SJSA1 (cell line): ENCODE measurements at places on chromosomes 2 and 18. TPM values are rescaled to one million over a fixed set of nuclear protein-coding genes. Genes with fewer than 3 reads are reported as not detected.

ITGA4 gene
- 69.9 and 80.0 TPM in 2 replicates for total RNA-seq

DNA sequence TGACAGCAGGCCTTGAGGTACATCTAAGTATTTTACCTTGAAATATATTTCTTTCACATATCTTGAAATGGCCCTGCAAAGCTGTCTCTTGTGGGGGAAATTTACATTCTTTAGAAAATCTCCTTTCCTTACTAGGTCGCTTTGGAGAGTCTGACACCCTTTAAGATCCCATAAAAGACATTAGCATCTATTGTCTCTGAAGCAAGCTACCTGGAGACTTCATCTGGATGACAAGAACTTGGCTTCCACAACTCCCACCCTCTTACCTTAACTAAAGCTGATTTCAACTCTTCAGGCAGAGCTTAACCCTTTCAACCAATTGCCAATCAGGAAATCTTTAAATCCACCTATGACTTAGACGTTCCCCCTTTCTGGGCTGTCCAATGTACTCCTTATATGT lies 219.3 kb downstream of the PIEZO2 start:
- DNase-seq: no peak

DNA sequence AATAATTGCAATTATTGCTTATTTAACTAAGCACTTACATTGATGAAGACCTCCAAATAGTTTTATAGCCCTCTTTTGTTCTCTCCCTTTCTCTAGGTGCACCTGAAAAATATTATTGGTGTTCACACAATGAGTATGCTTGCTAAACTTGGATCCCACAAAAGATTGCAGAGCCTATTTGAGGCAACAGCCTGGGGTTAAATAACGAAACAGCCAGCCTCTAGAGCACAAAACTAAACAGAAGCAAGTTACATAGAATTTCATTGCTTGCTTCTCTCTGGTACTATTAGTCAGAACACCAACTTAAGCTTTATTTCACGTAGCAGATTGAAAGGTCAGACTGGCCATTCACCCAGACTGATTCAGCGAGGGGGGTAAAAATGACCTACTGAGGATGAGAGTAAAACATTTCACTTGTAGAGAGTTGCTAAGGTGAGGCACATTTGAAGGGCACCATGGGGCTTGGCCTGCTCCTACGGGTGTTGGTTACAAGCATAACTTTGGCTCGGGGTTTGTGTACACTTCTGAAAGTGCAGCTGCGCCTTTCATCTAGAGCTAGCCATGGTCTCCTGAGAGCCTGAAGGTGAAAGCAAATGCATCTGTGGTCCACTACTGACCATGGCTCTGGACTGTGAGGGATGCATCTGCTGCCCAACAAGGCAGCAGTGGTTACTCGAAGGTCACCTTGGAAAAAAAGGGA lies 225.1 kb upstream of the LRRTM1 start:
- DNase-seq: no peak

DNA sequence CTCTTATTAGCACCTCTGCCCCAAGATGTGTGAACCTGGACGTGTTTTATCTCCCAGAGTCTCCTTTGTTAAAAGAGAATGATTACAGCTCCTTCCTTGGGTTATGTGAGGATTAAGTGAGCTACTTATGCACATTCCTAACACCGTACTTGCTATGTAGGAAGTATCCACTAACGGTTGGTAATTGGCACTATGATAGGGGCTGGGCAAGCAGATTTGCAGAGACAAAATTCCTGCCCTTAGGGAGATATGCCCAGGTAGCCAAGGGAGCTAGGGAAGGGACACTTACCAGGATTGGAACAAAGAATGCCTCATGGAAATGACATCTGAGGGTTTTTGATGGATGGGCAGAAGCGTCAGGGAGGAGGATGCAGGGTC lies 11.5 kb upstream of the ALPK2 start:
- no peak for DNase-seq

DNA sequence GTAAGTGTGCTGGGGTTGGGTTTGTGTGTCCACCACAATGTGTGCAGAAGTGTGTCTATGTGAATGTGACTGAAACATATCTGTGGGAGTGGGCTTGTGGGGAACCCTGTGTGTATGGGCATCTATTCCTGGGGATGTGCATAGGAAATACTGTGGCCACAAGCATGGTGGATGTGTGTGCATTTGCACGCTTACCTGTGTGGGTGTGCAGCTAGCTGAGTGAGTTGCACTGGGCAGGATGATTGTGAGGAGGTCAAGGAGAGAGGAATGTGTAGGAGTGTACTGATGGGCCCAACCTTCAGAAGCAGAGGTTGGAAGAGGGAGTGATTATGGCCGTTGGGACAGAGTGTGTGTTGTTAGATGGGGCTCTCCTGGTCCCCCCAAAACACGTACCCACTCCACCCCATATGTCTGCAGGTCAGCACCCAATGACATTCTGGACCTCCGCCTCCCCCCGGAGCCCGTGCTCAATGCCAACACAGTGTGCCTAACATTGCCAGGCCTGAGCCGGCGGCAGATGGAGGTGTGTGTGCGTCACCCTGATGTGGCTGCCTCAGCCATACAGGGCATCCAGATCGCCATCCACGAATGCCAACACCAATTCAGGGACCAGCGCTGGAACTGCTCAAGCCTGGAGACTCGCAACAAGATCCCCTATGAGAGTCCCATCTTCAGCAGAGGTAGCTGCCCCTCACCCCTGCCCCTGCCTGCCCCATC lies 1.2 kb downstream of the WNT10A start:
- no peak for DNase-seq

DNA sequence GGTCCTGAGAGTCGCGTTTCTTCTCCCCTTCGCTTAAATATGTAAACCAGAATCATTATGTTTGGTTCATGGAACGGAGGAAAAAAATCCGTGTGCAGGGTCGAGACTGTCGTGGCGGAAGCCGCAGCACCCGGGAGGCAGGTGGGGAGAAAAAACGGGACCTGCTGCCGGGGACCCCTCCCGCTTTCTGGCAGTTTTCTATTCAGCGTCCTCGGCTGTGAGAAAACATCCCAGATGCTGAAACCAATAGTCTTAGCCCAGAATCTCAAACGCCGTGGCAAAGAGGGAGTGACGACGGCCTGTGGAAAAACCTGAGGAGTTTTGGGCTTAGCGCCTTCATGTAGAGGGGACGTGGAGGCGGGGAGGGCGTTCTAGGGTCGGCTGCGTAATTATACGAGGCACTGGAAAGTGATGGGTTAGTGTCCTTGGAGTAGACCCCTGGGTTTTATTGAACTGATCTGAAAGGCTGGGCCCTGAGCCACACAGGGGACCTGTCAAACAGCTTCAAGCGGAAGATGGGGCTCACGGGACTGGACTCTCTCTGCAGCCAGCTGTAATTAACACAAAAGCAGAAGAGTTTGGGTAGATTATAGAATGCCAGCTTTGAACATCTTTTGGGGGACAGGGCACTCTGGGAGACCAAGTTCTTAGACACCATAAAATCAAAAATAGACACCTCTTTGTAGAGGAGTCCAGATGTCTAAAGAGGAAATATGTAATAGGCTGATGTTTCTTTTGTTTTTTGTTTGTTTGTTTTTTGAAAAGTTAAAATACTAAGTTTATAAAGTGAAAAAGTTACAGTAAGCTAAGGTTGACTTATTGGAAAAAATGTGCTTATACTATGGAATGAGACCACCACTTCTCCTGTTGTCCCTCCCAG lies 834 bp upstream of the BUB1 start:
- DNase-seq: no peak

GPN1 gene
- 68.8 and 70.2 TPM in 2 replicates for total RNA-seq

DNA sequence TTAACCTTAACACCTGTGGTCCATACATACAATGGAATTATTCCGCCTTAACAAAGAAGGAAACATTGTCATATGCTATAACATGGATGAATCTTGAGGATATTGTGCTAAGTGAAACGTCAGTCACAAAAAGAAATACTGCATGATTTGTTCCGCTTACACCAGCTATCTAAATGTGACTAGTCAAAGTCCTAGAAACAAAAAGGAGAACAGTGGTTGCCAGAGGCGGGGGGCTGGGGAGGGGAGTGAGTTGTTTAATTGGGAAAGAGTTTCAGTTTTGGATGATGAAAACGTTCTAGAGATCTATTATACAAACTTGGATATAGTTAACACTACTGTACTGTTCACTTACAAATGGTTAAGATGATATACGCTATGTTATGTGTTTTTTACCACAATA lies 72.0 kb downstream of the SPRED2 start:
- DNase-seq: no peak

DNA sequence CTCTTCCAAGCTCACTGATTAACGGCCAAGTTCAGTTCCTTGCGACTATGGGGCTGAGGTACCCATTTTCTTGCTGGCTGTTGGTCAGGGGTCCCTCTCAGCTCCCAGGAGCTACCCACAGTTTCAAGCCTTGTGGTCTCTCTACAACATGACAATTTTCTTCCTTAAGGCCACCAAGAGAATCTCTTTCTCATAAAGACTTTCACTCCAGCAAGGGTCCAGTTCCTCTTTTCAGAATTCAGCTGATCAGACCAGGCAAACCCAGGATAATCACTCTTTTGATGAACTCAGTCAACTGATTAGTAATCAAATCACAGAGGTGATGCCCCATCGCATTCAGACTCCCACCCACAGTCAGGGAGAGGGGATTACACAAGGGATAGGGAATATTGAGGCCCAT lies 129.7 kb downstream of the IRS1 start:
- no peak for DNase-seq

DNA sequence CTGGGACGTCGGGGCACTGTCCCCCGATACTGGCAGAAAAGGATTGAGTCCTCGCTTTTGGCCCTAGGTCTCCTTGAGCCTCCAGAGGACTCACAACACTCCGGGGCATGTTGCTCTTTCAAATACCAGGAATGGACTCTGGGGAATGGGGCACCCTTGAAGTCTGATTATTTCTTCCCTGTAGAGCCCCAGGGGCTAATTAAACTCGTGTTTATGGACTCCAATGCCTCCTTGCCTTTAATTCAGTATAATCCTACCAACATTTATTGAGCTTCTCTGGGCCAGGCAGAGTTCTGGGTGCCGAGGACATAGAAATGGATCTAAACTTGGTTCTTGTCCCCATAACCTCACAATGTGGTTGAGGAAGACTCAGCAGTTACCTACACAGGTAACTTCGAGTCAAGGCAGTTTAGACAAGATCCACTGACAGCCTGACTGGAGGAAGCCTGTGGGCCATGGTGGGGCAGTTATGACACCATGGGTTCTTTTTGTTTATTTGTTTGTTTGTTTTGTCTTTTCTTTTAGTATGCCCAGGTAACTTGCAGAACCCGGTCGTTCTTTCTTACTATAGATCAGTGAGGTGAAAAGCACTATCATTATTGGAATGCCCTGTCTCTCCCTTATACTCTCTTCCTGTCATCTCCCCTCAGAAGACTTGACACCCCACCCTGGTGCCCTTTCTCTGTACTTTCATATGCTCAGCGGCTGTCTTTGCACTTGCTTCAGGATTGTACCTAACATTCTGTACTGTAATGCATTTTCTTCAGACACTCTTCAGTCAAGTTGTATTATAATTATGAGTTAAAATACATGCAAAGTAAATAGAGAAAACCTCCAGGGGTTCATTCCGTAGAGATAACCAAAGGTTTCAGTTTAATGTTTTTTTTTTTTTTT lies 3.2 kb downstream of the CFLAR start:
- DNase-seq: no peak

DNA sequence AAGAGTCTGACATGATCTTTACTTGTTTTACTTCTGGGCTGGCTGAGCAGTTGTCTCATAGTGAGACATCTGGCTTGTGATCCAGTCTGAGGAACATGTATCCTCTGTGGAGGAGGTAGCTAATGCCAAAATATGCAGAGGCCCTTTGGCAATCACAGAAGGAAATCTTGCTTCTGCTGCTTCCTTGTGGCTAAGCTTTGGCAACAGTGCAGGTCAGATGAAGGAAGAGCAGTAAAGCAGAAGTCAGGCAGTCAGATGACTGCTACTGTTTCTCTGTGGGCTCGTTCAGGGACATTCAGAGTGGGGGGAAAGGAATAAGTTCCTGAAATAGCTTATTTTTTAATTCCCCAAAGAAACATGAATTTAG lies 22.3 kb downstream of the DOK1 start:
- no peak for DNase-seq

LTBP1 gene
- total RNA-seq: 8.7 and 13.0 TPM in 2 replicates

FRZB gene
- 0.03 TPM in 1 of 2 replicates, not detected in the other for total RNA-seq

DNA sequence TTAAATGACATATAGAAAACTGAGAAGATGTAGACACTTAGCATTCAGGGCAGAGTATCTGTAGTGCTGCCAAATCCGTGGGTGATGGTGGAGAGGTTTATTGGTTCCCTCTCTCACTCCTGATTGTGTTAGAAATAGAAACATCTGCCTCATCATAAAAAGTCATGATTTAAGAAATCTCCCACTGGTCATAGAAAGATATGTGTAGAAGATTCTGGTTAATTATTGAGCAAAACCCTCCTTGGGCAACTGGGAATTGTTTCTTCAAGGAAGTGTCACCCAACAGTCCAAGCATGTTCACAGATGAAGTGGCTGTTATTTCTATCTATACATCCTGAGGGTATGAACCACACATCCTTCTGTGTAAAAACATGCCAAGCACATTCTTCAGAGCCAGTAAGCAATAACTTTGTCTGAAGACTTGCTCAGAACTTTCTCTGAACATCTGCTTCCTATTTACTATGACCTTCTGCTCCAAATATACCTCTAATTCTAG lies 33.6 kb upstream of the CHRNA1 start:
- no peak for DNase-seq

IL1RL2 gene
- not detected in 2 replicates for total RNA-seq

- no peak for DNase-seq
These were observed 6.0 kb downstream of the MEIS1 start for GRCh38 chr2:66440708-66441497.

NCKAP5 gene
- total RNA-seq: 1.2 and 2.5 TPM in 2 replicates

CXCR1 gene
- total RNA-seq: not detected in 2 replicates

DNA sequence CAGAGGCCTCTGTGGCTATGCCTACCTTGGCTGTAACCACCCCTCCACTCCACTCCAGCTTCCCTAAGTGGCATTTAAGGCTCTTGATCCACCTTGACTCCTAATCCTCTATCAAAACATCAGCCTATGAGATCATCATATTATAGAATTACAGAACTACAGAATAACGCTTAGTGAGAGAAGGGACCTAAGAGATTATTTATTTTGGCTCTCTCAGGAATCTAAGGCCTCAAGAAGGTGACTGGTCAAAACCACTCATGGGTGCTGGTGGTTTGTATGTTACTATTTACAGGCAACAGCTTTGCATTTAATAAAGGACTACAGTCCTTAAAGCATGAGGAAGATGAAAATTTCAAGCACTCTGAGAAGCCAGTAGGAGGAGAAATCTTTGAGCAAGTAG lies 118.8 kb downstream of the FSHR start:
- DNase-seq: no peak

DNA sequence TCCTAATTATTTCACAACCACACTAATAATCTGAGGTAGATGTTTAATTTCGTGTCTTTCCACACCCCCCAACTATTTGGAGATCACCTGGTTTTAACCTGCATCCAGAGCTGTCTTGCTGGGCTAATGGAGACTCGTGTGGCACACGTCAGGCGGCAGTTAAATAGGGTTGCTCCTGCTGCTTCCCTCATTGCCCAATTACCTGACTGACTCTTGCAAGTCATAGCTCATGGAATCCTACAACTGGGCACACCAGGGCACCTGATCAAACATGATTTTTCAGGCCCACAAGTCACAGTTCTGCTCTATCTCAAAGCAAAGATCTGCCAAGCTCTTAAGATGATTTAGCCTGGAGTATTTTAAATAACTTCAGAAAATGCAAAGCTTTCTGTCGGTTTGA lies 1430.4 kb upstream of the ACVR2A start:
- no peak for DNase-seq

- no peak for DNase-seq
These were observed 74.4 kb upstream of the MAP4K4 start for GRCh38 chr2:101623031-101623521.

GRCh38 chr2:86201671-86202335 lies 2.5 kb downstream of the MRPL35 start:
- DNase-seq: no peak

- no peak for DNase-seq
These were observed 42.2 kb downstream of the KLHL14 start for GRCh38 chr18:32730620-32731091.

ITGB6 gene
- total RNA-seq: not detected in 2 replicates

CYP1B1 gene
- 5.6 and 9.8 TPM in 2 replicates for total RNA-seq
